ENCODE measurements at places on chromosomes 4 and X. TPM values are rescaled to one million over a fixed set of nuclear protein-coding genes. Genes with fewer than 3 reads are reported as not detected.

DNA sequence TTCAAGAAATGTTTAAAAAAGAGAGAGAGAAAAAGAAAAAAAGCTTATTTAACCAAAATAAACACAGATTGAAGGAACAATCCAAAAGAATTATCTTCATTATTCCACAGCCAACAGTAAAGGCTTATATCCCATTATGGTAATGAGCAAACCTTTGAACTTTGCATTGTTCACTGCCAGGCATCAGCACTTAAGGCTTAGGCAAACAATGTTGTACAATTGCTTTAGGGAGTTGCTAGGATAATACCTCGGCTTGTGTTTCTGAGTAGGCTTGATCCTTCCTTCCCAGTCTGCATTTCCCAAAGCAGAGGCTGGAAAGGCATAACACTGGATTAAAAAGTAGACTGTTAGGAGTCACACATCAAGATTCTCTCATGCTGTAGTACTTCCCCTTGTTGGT, 352.7 kb upstream of the IGFBP7 start:
- H3K27ac ChIP-seq: no peak overlapping the region
- H3K4me3 ChIP-seq: no peak overlapping the region
- no peaks in the 10 kb centered on the region for H3K4me1 ChIP-seq
- no peaks in the 10 kb centered on the region for H3K36me3 ChIP-seq
- no peak for DNase-seq
- H3K27me3 ChIP-seq: peaks cover 15% of the 10 kb centered on the region

- H3K4me3 ChIP-seq: no peak overlapping the region
- H3K4me1 ChIP-seq: peaks cover 47% of the 10 kb centered on the region
Measured at GRCh38 chr4:173177232-173177631, 8.6 kb downstream of the GALNT7 start.

- H3K36me3 ChIP-seq: peaks cover 8% of the 10 kb centered on the region
- H3K27ac ChIP-seq: peak within 1 kb of the TSS; percentile 100
- H3K4me3 ChIP-seq: peak within 1 kb of the TSS; percentile 89
Measured at GRCh38 chr4:39032218-39033085, at the start of gene TMEM156. Gene TMEM156, minus strand, starts transcription at chr4:39032409. Its CDS starts 96 bp downstream, at chr4:39032313.

The CHRNA9 gene
- total RNA-seq: not detected

The VGLL1 gene
- total RNA-seq: 5.3 TPM

DNA sequence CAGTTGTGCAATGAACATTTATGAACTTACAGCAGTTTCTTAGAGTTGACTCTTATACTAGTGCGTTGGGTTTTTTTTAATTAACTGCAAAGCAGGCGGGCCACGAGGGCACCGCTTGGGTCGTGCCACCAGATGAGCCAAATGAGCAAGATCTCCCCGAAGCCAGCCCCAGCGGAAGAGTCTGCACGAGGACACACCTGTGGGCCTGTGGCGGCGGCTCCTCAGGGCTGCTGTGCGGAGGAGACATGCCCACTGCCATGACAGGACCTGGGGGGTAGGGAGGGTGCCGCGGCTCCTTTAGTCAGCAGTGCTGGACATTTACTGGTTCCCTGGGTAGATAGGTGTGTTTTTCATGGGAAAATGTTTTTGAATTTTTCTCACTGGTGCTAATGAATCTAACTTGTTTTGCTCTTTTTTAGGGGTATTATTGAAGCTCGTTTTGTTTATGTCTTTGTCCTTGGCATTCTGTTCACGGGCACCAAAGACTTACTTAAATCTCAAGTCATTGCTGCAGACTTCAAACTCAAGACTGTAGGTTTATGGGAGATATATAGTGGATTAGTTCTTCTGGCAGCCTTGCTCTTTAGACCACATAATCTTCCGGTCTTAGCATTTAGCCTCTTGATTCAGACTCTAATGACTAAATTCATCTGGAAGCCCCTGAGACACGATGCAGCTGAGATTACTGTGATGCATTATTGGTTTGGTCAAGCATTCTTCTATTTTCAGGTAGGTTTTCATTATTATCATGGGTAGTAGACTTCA, 31.2 kb downstream of the PIGG start:
- no peak overlapping the region for H3K27ac ChIP-seq
- H3K4me3 ChIP-seq: no peak overlapping the region

GRCh38 chrX:10282490-10282889, 125.7 kb downstream of the CLCN4 start:
- no peak overlapping the region for H3K27ac ChIP-seq
- H3K4me1 ChIP-seq: no peaks in the 10 kb centered on the region
- no peak for DNase-seq
- no peaks in the 10 kb centered on the region for H3K27me3 ChIP-seq
- no peak overlapping the region for H3K4me3 ChIP-seq
- H3K36me3 ChIP-seq: no peaks in the 10 kb centered on the region

DNA sequence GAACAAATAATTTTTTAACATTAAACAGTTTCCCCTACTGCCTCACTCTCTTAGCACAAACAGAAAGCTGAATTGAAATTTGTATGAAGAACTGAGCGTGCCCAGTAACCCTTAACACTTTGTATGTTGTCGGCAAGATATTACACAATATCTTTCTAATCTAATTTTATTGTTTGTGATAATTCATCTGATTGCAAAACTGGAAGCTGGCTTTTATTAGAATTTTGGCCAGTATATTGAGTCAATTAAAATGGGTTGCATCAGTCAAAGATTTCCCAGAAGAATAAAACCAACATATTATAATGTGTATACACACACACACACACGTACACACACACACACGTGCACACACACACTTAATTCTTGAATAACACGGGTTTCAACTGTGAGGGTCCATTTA, 2332.1 kb downstream of the PCDH7 start:
- H3K4me3 ChIP-seq: no peak overlapping the region
- no peaks in the 10 kb centered on the region for H3K4me1 ChIP-seq
- no peak overlapping the region for H3K27ac ChIP-seq
- no peaks in the 10 kb centered on the region for H3K27me3 ChIP-seq
- no peaks in the 10 kb centered on the region for H3K36me3 ChIP-seq

- H3K27ac ChIP-seq: peak overlapping the region; percentile 91
- peak overlapping the region; percentile 92 for H3K4me3 ChIP-seq
- H3K4me1 ChIP-seq: peaks cover 25% of the 10 kb centered on the region
- no peaks in the 10 kb centered on the region for H3K36me3 ChIP-seq
Measured at GRCh38 chrX:40734971-40735324, 394 bp downstream of the MED14 start.

- DNase-seq: no peak
- no peaks in the 10 kb centered on the region for H3K36me3 ChIP-seq
- H3K4me3 ChIP-seq: no peak overlapping the region
- no peaks in the 10 kb centered on the region for H3K27me3 ChIP-seq
- H3K4me1 ChIP-seq: no peaks in the 10 kb centered on the region
Measured at GRCh38 chr4:76363556-76364290, 57.2 kb downstream of the STBD1 start.

Measured in PC-3 (cell line).